ENCODE measurements at places on chromosomes 1 and 21.

GRCh38 chr21:33073636-33074035, 3.7 kb downstream of the OLIG1 start:
- no peak for DNase-seq

- DNase-seq, result no peak
These were observed 16.5 kb downstream of the CFAP74 start for GRCh38 chr1:1987142-1987510.

- DNase-seq, result no peak
These were observed 6.0 kb upstream of the DMBX1 start for GRCh38 chr1:46483589-46483988.

DNA sequence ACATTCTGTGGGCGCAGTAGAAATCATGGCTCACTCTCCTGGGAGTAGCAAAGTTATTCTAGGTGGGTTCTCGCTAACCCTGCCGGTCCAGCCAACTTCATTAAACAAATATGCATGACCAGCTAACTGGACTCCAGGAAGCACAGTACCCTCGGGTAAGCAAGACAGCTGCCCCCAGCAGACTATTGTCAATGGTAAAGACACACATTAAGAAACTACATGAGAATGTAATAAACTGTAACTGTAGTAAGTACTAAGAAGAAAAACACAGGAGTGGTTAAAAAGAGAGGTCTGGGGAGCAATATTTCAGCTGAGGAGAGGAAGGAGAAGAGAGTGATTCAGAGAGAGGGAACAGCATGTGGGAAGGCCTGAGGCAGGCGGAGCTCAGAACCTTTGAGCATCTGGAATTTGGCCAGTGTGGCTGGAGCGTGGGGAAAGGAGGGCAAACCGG, 7.4 kb downstream of the SLC2A5 start:
- no peak for DNase-seq

DNA sequence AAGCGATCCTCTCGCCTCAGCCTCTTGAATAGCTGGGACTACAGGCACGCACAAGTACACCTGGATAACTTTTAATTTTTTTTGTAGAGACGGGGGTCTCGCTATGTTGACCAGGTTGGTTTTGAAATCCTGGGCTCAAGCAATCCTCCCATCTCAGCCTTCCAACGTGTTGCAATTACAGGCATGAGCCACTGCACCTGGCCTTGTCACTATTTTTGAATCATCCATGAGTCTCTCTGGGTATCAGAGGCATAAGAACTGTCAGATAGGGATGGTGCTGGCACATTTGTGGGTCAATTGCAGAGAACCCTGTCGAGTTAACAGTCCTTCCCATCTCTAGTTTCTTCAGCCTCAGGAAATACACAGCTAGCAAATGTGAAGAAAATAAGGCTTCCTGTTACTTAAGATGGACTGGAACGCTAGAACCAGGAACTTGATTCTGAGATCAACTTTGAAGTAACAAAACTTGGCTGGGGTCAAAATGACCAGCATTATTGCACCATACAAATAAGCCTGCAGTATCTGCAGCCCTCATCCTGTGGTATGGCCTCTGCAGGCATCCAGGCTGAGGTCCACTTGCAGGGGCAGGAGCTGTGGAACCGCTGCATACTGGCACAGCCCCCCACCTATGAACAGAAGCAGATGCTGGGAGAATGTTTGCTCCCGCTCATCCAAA, 124.3 kb upstream of the GADD45A start:
- no peak for DNase-seq

GRCh38 chr21:43317959-43318358, 109.0 kb downstream of the SIK1 start:
- DNase-seq, result no peak

GRCh38 chr21:25149022-25149421, 458.3 kb downstream of the MRPL39 start:
- DNase-seq, result no peak

DNA sequence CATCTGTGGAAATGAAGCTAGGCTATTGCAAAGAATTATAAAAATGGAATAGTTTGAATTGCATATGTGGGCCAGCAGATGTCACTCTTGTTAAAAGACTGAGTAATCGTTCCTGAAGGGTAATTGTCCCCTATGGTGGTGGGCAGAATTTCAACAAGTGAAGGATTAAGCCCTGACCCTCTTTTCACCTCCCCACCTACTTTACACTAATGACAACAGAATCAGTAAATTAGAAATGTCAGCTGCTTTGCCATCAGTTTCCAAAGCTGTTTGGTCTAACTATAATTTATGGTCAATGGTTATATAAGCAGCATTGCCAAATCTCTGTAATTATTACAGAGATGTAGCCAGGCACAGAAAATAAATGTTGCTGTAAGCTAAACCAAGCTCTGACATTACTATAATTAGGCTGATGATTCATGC, 898.6 kb downstream of the AMY1C start:
- peak; percentile 88 for DNase-seq

GRCh38 chr1:218299416-218299815, 14.3 kb downstream of the RRP15 start:
- peak; percentile 54 for DNase-seq

DNA sequence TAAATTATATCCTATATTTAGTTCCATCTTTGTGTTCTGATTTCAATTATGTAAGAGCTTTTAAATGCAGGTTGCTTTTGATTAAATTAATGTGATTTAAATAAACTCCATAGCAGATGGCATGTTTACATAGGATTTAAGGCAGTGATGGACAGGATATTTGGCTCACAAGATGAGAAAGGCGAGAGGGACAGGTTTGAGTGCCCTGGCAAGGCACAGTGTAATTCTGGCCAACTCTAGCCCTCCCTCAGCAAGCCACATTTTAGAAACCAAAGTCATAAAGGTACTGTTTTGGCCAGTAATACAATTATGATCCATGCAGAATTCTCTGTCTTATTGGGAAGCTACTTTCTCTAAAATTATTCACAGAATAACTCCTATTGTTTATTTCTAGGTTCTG, 50.6 kb upstream of the C1orf146 start:
- DNase-seq, result peak; percentile 13

DNA sequence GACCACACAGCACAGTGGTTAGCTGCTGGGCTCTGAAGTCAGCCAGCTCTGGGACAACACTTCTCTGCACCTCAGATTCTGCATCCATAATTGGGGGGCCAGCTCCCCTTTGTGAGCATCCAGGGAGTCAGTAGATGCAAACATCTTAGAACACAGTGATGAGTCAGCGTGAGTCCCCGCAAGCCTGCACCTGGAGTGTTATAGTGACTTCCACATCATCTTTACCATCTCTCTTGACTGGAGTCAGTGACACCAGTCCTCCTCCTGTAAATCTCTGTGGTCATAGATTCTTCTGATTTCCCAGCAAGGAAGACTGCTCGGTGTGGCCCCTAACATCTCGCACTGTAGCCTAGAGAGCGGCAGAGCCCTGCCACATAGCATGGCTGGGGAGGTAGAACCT, 13.9 kb upstream of the EDN2 start:
- no peak for DNase-seq

- DNase-seq, result no peak
These were observed 217.6 kb downstream of the ADGRL2 start for GRCh38 chr1:82018319-82018718.

- DNase-seq, result no peak
These were observed 9.8 kb downstream of the IFNGR2 start for GRCh38 chr21:33412832-33413519.

DNA sequence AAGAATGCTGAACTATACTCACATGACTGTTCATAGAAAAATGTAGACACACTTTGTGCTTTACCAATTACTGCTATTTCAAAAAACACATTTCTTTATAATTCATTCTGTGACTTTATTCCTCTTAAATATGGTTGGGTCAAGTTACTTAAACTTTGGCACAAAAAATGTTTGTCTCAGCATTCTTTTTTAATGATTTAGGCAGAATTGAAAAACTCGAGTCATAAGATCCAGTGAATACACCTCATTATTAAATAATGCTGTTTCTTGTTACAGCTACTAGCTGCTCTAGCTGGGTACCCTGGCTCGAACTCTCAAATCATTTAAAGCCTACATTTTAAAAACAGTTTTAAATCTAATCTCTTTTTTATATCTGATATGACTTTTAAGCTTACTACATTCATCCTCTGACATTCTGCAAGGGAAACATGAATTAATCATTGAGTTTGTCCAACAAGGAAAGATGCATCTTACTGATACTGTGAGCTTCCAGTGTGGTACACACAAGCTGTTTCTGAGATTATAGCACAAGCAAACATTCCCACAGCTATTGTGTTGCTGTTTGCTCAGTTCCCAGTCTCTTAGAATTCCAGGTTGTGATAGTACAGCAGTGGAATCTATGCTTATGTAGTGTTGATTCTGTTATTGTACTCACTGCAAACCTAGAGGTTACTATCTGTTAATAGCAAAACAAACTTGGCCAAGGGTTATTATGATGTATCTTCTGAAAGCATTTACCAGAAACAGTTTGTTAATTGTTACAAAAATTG, 746.5 kb downstream of the USP25 start:
- no peak for DNase-seq

GRCh38 chr1:60223158-60223557, 149.6 kb upstream of the C1orf87 start:
- DNase-seq, result peak; percentile 85

GRCh38 chr1:163959622-163960021, 599.4 kb upstream of the PBX1 start:
- DNase-seq, result peak; percentile 13

GRCh38 chr1:34477632-34478141, 277.2 kb upstream of the GJB5 start:
- DNase-seq, result no peak

DNA sequence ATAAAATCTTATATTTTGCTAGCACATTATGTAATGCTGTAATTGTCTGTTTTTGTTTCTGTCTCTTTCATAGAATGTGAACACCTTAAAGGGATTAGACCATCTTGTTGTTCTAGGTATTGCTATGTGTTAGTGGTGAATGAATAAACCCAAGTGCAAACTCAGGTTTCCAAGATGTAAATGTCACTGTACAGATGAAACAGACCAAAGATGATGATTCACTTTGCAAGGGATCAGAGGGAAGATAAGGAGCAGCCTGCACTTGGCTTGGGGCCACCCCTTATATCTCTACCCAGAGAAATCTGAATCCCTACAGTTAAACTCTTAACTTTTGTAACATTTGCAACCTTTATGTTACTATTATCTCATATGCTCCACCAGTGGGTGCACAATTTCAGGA, 25.4 kb downstream of the UROD start:
- no peak for DNase-seq

GRCh38 chr1:59685666-59686065, 129.1 kb upstream of the HOOK1 start:
- DNase-seq, result peak; percentile 82

- no peak for DNase-seq
These were observed 49.9 kb downstream of the DMRTB1 start for GRCh38 chr1:53508991-53509666.

DNA sequence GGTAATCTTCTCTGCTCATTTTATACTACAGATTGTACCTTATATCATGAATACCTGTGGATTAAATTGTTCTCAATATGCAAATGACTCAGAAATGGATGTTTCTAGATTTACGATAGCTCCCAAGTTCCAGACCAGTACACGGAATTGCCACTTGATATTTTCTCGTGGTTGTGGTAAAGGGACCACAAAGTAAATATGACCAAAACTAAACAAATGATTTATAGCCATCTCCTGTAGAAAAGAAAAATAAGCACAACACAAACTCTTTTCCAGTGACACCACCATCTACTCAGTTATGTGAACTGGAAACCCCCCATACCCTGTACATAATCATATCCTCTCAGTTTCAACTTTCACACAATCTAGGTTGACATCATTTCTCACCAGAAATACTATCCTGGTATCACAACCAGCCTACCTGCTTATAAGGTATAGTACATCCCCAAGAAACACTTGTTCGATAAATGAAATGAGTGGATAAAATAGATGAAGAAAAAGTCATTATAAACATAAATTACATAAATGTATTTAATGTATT, 172.3 kb downstream of the ADGRL4 start:
- DNase-seq, result no peak

DNA sequence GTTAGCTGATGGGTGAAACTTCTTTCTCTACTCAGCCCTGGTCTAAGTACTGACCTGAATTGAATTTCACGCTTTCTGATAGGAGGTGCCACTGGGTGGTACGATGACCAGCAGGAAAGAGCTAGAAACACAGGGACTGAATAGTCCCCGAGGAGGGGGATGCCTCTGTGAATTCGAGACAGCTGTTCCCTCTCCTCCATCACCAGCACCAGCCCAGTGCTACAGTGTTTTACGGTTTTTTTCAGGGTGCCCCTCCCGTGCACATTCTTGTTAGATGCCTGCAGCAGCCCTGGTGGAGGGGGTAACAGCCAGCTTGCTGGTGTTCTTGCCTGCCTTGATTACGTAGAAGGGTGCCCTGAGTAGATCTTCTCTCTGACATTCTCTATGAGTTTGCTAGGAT, 7.1 kb downstream of the HUNK start:
- DNase-seq, result no peak

DNA sequence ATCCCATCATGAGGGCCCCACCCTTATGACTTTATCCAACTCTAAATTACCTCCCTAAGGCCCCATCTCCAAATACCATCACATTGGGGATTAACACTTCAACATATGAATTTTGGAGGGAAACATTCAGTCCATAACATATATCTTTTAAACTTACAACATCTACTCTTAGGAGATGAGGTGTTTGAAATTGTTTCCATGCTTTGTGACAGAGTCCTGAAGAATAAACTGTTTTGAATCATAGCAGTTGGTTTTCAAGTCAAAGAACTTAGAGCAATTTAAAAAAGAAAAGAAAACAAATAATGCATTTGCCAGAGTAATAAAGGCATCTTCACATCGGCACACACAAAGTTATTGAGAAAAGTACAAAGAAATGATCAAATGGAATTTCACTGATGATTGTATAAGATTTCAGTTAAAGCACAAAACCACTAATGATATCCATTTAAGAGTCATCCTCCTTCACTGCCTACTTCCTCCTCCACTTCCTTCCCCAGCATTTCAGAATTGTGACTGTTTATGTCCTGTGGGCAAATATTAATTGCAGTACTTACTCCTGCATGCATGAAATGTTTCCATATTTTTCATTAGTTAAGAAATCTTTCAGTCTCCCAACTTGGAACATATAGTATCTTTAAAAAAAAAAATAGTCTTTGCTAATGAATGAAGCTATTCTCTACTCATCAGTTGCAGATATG, 202.0 kb downstream of the LRRC40 start:
- DNase-seq, result no peak

- DNase-seq, result no peak
These were observed 22.1 kb downstream of the VWA5B1 start for GRCh38 chr1:20312818-20313217.

- no peak for DNase-seq
These were observed 66.3 kb downstream of the PTPN14 start for GRCh38 chr1:214485151-214485550.

DNA sequence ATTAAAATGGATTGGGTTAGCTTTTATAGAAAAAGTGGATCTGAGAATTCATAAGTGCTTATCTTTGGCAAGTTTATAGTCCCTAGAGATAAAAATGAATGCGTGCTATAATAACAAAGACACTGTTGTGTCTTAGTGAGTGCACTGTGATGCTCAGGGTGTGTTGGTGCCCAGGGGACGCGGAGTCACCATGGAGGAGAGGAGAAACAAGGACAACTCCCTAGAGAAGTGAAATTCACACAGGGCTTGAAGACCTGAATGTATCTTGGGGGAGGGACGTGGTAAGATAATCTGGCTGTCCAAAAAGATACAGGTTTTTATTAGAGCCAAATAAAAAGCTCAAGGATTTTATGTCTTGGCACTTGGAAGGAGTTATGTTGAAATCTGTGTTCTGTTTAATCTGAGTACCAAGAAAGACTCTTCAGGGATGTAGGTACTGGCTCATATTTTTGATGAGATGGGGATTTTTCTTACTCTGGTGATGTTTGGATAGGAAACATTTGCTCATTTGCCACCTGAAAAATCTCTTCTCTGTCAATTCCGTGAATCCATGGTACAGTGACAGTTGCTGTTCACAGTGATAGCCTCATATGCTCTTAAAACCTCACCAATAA, 9.6 kb downstream of the SMYD2 start:
- no peak for DNase-seq

Measured in NCI-H446 (cell line).